Activated CD4-positive, alpha-beta T cell treated with anti-CD3 and anti-CD28 coated beads, Interleukin-2, amount 50 U/mL, for 24 hours (primary cell): ENCODE measurements at places on chromosomes 6 and 20.
A peak's percentile ranks its signal among the peaks of the same experiment; 100 is the strongest.

DNA sequence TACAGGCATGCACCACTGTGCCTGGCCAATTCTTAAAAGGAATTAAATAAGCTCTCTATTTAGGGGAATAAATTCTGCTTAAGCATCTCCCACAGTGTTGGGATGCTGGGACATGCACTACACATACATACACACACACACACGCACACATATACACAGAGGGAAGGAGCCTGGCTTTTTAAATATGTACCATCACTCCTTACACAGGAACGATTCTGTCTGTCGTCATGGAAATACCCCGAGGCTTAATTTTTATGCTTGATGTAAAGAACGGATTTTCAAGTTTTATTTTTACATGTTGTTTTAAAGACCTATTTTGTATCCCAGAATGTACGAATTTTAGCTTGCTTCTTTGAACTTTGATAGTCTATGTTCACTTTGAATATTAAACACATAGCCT lies 95.3 kb downstream of the CD109 start:
- no peak for DNase-seq

GRCh38 chr6:27838058-27838944 lies 73.9 kb downstream of the OR2B2 start:
- DNase-seq: peak; percentile 85

DNA sequence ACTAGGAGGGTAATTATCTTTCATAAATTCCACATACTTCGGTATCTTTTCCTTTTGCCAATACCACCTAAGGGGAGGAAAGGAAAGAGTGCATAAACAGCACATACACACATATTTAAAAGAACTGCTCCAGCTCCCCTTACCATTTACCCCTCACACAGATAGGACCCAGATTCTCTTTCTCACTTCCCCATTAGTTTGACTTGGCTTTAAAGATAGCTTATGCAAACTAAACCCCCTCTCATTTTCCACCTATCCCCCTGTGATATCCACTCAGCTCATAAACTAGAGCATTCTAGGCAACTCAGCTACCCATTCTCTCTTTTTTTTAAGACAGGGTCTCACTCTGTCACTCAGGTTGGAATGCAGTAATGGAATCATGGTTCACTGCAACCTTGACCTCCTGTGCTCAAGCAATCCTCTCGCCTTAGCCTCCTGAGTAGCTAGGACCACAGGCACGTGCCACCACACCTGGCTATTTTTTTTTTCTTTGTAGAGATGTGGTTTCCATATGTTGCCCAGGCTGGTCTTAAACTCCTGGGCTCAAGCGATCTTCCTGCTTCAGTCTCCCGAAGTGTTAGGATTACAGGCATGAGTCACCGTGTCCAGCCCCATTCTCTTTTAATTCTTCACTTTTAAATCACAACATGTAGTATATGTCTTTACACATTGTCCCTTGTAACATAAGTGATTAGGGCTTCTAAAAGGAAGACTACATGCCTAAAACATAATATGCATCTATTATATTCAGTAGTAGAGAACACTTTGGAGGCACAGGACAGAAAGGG lies 4.0 kb downstream of the FUCA2 start:
- no peak for DNase-seq

GRCh38 chr20:37566590-37567330 lies 39.1 kb upstream of the BLCAP start:
- DNase-seq: no peak

GRCh38 chr20:49276961-49277785 lies 684 bp downstream of the ZNFX1 start:
- DNase-seq: no peak
